ENCODE measurements at places on chromosomes 6 and 20.

DNA sequence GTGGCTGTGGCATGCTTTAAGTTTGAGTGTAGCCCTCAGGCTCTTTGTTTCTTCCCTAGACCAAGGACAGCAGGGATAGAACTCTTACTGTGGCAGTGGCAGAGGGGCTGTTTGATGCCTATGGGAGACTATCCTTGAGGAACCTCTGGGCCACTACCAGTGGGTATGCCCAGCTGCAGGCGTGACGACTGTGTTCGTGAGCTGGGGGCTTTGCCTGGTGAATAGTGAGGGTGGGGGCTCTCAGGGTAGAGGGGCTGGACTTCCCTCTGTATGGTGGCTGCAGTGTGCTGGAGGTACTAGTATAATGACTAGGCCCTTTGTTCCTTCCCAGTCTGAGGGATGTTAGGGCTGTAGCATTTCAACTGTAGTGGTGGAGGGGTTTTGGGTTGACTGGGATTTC lies 1242.0 kb downstream of the KHDRBS2 start:
- no peak for DNase-seq

DNA sequence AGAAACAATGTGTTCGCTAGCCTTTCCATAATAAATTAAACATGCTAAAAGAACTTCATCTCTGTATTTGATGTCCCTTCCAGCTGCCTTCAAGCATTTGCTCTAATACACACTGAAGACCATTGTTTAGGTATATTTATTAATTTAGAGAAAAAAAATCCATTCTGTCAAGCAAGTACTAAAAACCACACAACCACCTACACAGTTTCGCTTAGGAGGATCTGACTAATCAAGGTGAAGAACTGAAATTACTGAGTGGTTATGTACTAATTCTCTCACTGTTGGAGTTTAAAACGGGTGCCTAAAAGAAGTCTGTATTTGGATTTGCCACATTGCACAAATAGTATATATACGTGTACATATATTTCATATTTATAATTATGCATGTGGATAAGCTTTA lies 58.9 kb downstream of the GMDS start:
- DNase-seq: no peak

- no peak for DNase-seq
Observed at GRCh38 chr20:17381724-17382123, 149.5 kb downstream of the BFSP1 start.

DNA sequence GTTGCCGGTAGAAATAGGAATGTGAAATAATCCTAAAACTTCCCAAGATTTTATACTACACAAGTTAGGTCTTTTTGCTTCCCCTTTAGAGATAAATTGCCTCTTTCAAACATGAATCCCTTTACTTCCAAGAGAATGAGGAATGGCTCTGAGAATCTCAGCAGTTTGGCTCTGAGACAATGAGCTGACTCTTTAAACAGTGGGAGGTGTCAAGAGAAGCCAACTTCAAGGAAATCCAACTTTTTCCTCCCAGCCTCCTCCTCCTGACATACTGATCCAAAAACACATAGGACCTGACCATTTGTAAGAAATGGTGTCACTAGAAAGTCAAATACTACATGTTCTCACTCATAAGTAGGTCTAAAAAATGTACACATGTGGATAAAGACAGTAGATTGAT lies 154.2 kb downstream of the ALDH8A1 start:
- DNase-seq: no peak

- DNase-seq: no peak
Observed at GRCh38 chr6:88599571-88599970, 363.8 kb downstream of the RNGTT start.

- no peak for DNase-seq
Observed at GRCh38 chr6:40341726-40342125, 245.4 kb downstream of the LRFN2 start.

DNA sequence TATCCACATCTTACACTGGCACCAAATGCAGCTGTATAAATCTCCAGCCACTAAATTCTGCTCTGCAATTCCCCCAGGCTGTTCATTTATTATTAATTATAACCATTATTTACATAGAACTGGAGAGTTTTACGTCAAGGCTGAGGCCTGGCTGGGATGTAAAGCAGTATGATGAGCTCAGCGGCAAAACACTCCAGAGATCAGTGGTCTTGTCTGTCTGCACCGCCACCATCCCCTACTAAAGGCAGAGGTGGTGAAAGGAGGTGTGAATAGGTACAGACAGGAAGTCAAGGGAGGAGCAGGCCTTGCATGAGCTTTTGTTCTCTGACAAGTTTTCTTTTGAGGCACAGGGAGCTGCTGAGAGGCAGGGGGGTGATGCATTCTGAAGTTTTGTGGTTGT lies 159.9 kb upstream of the PCSK2 start:
- no peak for DNase-seq

- no peak for DNase-seq
Observed at GRCh38 chr20:46004889-46005473, 3.7 kb upstream of the MMP9 start.

DNA sequence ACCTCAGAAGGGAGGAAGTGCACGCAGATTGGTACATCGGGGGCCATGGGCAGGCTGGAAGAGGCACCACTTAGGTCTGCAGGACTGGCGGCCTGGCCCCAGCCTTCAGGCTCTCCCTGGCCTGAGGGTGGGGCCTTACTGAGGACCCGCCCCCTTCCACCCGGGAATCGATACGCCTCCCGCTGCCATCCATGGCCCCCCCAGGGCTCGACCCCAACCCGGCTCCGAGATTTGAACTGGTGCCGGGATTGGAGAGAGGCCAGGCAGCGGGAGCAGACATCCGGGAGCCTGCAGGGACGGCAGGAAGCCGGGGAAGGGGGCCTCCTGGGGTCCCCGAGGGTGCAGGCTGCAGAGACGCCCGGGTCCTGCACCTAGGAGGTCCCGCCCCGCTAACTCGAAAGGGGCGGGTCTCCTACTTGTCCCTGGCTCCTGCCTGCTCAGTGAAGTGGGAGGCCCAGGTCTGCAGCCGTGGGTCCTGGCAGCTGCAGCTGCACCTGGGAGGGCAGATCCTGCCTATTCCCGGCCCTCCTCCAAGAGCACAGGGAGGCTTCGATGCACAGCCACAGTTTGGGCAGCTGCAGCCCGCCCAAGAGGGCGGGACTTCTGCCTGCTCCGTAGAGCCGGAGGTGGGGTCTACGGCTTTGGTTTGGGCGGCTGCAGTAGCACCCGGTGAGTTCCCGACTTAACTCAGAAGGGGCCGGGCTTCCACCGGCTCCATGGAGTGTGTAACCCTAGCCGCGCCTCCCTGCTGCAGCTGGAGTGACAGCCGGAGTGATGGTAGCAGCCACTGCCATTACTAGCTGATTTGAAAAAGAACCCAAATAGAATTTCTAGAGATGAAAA lies 35.2 kb upstream of the TBC1D22B start:
- DNase-seq: no peak

DNA sequence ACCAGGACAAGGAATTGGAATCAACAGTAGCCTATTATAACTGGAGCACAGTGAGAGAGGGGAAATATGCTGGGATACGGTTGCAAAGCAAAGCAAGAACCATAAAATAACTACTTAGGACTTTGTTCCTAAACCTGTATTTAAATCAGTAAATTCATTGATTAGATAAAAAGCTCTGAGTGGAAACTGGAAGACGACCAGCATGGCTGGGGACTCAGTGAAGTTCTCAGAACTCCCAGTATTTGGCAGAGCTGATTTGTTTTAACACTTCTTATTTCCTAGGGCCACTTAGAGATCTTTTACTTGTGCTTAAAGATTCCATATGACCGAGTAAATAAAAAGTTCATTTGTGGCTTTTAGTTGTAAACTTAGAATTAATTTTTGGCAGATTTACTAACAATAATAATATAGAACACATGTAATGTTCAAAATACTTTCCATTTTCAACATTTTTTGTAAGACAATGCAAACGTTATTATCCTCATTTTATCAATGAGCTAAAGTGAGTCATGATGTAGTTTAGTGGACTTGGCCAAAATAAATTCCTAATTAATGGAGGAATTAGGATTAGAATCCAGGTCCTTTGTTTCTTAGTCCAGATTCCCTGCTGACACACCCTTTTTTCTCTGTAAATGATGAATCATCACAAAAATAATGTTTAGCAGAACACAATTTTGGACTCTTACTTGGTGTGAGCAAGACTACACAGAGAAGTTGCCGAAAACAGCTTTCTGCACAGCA lies 392.9 kb downstream of the GJA1 start:
- DNase-seq: no peak

- no peak for DNase-seq
Observed at GRCh38 chr20:50193199-50193835, 2.7 kb downstream of the CEBPB start.

DNA sequence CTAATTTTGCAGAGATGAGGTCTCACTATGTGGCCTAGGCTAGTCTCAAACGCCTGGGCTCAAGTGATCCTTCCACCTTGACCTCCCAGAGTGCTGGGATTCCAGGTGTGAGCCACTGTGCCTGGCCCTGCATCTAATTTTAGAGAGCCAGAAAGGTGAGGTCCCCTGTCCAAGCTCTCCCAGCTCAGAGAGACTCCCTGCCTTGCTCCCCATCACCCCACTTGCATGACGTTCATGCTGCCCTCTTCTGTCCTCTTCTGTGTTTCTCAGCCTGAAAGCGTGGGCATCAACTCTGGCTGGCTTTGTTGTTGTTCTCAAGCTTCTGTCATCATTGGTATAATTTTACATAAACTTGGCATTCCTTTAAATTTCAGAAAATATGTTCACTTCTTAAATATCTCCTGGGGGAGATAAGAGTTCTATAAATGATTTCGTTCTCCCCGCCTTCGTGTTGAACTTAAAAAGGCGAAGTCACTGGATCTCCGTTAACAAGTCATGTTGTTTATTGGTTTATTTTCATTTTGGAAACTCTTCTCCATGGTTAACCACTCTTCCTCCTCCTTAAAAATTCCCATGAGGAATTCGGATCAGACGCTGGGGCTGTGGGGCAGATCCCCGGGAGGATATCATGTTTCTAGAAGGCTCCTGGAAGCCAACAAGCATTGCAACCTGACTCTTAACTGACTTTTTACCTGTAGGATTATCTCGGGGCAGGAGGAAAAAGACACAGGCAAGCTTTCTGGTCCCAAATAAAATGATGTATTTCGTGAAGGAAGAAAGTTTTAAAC lies 13.2 kb upstream of the PARD6B start:
- no peak for DNase-seq

- no peak for DNase-seq
Observed at GRCh38 chr20:52682237-52682636, 289.9 kb upstream of the TSHZ2 start.

DNA sequence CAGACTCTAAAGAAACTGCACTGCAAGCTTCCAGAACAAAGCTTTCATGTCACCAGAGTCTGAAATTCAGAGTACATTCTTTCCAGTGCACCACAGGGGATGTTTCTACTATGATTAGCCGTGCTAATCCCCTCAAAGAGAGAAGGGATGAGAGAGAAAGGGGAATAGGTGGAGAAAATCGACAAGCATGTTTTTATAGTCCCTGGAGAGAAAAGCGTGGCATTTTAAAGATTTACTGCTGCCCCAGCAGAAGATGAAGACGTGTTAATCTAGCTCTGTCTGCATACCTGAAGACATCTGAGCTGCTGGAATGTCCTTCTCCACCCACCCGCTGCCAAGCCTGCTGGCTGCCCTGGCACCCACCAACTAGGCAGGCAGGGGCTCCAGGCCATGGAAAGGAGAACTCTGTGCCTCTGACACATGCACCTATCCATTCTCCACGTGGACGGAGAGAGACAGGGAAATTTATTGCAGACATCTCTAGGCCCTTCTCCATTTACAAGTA lies 4.1 kb downstream of the MYLK4 start:
- no peak for DNase-seq

GRCh38 chr6:1387876-1388629 lies 1.3 kb upstream of the FOXF2 start:
- no peak for DNase-seq

DNA sequence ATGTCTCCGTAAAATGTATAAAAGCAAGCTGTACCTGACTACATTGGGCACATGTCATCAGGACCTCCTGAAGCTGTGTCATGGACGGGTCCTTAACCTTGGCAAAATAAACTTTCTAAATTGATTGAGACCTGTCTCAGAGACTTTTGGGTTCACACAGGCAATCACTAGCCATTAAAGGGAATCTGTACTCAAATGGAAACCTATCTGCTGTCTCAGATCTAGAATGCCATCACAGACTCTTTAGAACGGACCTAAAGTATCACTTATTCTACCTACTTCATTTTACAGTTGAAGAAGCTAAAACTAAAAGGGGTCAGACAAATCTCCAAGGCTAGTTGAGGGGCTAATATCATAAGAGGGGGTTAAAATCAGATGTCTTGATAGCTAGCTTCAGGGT lies 11.1 kb downstream of the SAMD3 start:
- no peak for DNase-seq

DNA sequence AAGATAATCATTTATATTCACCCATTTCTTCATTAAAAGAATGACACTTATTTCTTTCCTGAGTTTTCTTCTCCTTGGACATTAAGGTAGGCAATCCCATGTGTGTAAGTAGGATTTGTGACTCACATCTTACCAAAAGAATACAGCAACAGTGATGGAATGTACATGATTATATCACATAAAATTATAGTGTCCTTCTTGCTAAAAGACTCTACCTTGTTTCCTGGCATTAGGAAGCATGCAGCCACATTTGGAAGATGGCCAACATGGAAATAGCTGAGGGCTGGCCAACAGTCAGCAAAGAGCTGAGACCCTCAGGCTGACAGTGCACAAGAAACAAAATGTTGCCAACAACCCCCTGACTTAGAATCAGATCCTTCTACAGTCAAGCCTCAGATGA lies 327.9 kb upstream of the MARCKS start:
- no peak for DNase-seq

GRCh38 chr6:170346649-170347048 lies 40.1 kb downstream of the FAM120B start:
- no peak for DNase-seq

DNA sequence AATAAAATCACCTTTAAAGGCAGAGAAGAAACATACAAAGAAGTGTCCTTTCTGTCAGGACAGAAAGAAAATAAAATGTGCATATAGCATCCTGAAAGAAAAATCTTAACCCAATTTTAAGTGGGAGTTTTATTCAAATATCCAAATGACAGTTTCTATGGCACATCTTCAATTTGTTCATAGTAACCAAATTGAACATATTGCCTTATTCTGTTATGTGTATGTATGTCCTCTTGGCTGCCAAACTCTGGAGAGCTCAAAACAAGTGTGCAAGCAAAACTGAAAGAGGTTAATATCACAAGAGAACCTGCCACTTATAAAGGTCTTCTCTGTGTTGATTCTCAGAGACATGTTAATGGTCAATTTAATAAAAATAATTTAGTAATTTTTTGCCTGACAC lies 334.7 kb downstream of the BCKDHB start:
- DNase-seq: no peak

DNA sequence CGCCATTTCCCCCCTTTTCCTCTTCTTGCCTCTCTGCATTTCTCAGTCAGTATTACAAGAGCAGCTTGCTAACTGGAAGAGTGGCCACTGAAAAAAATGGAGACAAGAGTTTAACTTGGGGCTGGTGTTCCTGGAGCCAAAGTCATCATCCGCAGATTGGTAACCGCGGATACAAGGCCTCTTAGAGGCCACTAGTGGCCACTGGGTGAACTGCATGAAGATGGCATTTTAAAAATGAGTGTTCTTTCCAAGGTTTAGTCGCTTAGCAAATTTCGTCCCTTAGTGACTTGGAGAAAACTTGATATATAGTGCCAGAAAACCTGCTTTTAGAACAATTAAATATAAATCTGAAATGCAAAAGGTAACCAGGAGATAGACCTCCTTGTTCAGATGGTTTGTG lies 4.8 kb downstream of the F13A1 start:
- peak; percentile 34 for DNase-seq

- DNase-seq: no peak
Observed at GRCh38 chr20:48056218-48056617, 270.9 kb upstream of the SULF2 start.
